Sciatic nerve (tissue), 2 donors: ENCODE measurements at places on chromosomes 11 and 22. TPM values are rescaled to one million over a fixed set of nuclear protein-coding genes. Genes with fewer than 3 reads are reported as not detected.

Gene GRK3
- total RNA-seq: 13.5 TPM

Gene PRRG4
- total RNA-seq: 22.9 TPM

Gene RPS6KB2
- 30.8 TPM for total RNA-seq

Gene SMTNL1
- total RNA-seq: not detected

Gene KCNE3
- total RNA-seq: 9.0 TPM

Gene DSCAML1
- 4.2 TPM for total RNA-seq

Gene KCNK4
- not detected for total RNA-seq

Gene MS4A4E
- total RNA-seq: 7.1 TPM
